ENCODE measurements at places on chromosomes 7 and 10.

DNA sequence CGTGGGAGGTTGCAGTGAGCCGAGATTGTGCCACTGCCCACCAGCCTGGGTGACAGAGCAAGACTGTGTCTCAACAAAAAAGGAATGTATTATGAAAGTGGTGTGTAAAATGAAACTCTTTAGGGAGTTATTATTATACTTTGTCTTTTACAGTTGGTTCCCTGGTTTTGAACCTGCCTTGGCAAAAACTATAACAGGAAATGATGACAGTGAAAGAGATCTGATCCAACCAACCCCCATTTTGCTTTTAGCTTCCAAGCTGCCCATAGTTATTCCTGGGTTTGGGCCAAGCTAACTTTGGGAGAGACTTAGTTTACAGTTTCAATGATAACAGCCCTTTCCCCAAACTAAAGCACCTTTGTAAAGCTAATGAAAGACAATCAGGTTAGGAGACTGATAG lies 34.1 kb upstream of the NMT2 start:
- no peak for DNase-seq

GRCh38 chr10:48288661-48289060 lies 14.2 kb upstream of the FRMPD2 start:
- no peak for DNase-seq

GRCh38 chr10:15859509-15859905 lies 800 bp downstream of the MINDY3 start:
- DNase-seq = no peak

DNA sequence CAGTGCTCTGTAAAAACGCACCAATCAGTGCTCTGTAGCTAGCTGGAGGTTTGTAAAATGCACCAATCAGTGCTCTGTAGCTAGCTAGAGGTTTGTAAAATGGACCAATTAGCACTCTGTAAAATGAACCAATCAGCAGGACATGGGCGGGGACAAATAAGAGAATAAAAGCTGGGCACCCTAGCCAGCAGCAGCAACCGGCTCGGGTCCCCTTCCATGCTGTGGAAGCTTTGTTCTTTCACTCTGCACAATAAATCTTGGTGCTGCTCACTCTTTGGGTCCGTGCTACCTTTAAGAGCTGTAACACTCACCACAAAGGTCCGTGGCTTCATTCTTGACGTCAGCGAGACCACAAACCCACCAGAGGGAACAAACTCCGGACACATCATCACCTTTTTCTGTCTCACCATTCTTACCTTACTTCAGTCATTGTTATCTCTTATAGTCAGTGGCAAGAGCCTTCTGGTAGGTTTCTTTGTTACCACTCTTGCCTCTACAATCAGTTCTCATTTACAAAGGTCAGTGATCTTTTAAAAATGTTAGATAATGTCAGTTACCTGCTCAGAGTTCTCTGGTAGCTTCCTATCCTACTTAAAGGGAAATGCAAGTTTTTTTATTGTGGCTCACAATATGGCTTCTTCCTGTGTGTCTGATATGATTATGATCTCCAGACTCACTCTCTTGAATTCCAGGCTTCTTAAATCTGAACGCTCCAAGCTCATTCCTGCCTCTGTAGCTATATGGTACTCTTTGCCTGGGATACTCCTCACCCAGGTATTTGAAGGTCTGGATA lies 4.5 kb downstream of the STAM start:
- no peak for DNase-seq

DNA sequence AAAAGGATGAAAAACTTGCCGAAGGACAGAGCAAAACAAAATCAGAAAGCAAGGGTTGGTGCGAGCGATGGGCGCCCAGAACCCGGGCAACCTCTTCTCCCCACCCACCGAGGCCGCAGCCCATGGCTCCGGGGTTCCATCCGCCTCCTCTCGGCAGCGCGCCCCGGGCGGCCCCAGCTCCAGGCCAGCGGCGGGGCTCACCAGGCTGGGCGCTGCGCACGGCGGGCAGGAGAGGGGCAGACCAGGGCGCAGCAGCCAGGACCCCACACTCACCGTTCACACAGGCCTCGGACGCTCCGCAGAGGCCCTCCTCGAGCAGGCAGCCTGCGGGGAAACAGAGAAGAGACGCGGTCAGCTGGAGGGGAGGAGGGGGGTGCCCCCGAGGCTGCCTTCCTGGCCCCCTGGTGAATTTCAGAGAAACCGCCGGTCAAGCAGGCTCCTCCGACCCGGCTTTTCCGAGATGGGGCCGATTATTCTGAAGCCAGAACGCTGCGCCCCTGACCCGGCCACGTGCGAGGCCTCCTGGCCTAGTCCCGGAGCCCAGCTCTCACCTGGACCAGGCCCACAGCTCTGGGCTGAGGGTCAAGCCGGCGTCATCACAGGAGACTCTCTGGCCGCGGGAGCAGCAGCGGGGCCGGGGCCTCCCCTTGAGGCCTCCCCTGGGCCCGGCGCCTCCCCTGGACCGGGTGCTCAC lies 98.0 kb downstream of the PTPRN2 start:
- DNase-seq = no peak

DNA sequence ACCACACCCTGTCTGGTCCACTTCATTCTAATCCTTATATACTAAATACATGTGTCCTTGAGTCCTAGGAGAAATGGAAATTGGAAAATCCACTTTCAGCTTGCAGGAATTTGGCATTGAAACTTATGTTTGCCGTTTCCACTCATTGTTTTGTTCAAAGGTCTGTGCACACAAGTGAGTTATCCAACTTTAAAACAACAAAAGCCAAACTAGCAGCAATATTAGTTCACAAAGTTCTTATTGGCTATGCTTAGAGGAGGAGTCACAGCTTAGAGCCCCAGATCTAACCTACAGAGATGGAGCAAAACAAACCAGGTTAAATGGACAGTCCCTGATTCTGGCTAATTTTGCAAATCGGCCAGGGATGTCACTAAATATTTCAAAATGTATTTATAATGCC lies 44.6 kb upstream of the AFAP1L2 start:
- DNase-seq = no peak

DNA sequence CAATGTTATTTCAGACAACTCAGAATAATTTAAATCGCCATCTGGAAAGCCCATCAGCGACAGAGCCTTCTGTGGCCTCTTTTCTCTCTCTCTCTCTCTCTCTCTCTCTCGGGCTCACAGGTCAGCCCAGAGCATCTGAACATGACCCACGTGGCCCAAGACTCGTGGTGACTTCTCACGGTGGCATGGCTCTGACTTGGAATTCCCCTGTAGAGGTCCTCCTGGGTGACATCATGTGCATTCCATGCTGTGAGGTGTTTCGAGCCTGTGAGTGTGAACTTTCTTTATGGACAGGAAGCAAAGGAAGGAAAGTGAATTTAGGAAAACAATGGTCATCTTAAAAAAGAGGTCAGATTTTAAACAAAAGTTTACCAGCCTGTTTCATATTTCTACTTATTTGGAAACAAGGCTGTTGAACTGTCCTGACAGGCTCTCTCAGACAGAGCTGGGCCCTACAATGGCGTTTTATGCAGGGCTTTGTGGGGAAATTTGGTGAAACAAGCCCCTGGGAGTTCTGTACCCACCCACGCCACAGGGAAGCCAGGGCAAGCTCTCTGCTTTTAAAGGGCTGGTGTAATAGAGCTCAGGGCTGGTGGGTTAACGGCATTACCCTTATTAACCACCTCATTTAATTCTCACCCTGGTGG lies 359.7 kb upstream of the ZNF32 start:
- DNase-seq = no peak

- DNase-seq = no peak
These were observed 47.2 kb downstream of the PYROXD2 start for GRCh38 chr10:98367604-98368451.

DNA sequence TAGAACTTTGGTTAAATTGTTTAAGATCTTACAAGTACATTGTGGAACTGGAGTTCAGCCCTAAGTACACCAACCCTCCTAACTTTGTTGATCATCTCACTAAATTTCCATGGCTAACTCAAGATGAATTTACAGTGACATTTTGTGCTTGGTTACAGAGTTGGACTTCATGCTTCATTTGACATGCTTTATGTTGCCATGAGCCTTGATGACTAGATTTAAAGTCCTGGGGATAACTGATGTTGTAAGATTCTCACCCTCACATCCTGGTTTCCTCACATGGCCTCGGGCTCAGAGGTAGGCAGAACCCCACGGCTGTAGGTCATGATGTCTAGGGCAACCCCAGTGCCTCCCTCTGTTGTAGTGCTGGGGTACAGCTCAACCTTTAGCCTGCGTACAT lies 397.2 kb upstream of the IGFBP3 start:
- DNase-seq = no peak

DNA sequence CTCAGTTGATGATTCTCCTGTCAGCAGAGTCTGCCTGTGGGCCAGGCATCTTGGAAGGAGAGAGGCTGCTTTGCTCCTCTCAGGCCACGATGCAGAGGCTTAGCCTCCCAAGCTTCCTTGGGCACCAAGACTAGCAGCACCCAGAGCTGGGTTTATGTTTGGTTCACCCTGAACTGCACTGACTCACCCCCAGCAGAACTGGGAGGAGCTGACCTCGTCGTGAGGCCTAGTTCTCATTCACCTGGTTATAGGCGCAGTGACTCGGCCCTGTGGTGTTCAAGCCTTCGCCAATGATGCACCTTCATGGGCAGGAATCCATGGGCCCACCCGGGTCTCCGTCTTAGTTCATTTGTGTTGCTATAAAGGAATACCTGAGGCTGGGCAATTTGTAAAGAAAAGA lies 122.0 kb upstream of the ZNF438 start:
- DNase-seq = no peak
